ENCODE measurements at places on chromosomes 3 and 15.

- no peak for DNase-seq
Observed at GRCh38 chr3:136937851-136938250, 19.9 kb upstream of the IL20RB start.

DNA sequence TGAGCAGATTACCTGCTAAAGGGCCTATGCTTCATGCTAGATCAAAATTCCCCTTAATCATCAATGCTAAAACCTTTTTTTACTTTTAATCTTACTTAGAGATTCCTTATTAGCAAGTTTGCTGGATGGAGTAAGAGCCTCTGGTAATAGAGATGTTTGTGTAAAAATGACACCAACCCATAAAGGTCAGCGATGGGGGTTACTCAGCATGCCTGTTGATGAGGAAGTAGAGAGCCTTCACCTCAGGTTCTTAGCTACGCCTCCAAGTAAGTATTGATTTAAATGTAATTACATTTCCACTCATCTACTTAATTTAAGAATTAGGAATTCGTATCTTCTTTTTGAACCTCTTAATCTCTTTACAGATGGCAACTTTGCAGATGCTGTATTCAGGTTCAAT, 38.8 kb downstream of the DNAJC13 start:
- no peak for DNase-seq

- no peak for DNase-seq
Observed at GRCh38 chr3:2976212-2976611, 134.0 kb downstream of the IL5RA start.

- DNase-seq, result no peak
Observed at GRCh38 chr3:191246630-191247029, 47.6 kb downstream of the OSTN start.
